Thoracic aorta (tissue), 2 donors: ENCODE measurements at places on chromosomes 5 and 9. TPM values are rescaled to one million over a fixed set of nuclear protein-coding genes. Genes with fewer than 3 reads are reported as not detected.

DNA sequence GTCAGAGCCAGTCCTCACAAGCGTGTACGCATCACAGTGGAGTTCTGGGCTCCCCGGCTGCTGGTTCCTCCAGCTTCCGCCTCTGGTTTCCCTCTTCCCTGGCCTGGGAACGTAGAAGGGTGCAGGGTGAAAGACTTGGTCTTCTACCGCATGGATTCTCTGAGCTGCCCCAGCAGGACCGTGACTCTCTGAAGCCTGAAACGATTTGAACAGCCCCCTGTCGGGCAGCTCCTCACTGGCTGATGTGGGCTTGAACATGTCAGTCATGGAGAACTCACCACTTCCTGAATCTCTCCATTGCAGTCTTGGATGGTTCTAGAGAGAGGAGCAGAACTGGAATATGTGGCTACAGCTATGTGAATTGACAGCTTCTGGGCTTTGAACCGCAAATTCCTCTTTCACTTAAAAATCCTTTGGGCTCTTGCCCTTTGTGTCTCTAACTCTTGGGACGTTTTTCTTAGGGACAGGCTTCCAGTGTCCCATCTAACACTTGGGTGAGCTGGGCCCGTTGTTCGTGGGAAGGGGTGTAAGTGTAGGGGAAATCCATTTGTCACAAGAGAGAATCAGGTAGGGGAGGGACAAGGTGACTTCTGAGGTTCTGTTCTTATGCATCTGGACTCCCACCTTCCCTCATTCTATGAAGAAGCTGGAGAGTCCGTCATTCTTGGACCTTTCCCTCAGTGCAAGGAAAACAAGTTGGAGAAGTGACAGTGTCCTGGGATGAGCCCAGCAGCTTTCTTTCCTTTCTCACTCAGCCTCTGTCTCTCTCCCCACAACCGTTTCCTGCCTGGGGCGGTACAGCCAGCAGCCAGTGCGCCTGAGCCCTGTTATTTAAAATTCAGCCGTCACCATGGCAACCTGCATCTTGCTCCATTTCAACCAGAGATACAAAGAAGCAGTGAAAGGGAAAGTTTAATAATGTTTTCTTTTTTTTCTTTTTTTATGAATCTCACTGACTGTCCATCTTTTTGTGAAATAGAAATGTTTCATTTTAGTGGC is 84.7 kb downstream of the PTTG1 start:
- no peak for DNase-seq

DNA sequence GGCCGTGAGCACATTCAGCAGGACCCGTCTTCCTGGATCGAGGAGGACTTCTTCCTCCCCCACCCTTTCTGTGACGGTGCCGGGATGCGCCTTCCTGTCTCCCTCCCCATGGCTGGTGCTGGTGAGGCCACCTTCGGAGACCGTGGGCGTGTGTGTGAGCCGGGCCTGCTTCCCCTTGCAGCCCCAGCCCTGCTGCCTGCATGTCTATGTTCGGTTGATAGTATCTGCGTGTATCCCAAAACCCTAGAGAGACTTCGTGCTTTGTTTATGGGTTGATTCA is 12.8 kb downstream of the CEP72 start:
- no peak for DNase-seq

DNA sequence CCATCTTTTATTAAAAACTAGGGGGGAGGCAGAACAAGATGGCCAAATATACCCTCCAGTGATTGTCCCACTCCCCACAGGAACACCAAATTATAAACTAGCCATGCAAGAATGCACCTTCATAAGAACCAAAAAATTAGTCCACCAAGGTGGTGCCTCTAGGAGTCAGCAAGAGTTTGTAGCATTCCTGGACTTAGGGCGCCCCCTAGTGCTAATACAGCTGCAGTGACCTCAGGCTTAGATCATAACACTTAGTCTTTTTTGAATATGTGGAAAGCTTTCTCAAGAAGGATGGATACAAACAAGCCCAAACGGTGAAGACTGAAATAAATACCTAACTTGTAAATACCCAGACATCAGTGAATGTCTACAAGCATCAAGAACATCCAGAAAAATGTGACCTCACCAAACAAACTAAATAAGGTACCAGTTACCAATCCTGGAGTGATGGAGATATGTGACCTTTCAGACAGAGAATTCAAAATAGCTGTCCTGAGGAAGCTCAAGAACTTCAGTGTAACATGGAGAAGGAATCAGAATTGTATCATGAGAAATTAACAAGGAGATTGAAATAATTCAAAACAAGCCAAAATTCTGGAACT is 19.3 kb downstream of the PPIP5K2 start:
- peak; percentile 27 for DNase-seq

DNA sequence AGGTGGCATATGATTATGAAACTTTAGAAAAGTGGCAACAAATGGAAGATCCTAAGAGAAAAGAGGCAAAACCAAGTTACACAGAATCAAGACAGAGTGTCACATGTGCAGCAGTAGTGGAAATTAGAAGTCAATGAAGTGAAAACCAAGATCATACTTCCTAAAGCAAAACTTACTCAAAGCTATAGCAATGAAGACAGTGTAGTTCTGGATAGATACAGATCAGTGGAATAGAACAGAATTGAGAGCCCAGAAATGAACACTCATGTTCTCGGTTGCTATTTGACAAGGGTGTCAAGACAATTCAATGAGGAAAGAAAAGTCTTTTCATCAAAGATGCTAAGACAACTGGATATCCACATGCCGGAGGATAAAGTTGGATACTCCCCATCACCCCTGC is 43.5 kb downstream of the NAA35 start:
- DNase-seq = no peak

GRCh38 chr5:23977365-23977764 is 470.0 kb downstream of the PRDM9 start:
- DNase-seq = no peak

DNA sequence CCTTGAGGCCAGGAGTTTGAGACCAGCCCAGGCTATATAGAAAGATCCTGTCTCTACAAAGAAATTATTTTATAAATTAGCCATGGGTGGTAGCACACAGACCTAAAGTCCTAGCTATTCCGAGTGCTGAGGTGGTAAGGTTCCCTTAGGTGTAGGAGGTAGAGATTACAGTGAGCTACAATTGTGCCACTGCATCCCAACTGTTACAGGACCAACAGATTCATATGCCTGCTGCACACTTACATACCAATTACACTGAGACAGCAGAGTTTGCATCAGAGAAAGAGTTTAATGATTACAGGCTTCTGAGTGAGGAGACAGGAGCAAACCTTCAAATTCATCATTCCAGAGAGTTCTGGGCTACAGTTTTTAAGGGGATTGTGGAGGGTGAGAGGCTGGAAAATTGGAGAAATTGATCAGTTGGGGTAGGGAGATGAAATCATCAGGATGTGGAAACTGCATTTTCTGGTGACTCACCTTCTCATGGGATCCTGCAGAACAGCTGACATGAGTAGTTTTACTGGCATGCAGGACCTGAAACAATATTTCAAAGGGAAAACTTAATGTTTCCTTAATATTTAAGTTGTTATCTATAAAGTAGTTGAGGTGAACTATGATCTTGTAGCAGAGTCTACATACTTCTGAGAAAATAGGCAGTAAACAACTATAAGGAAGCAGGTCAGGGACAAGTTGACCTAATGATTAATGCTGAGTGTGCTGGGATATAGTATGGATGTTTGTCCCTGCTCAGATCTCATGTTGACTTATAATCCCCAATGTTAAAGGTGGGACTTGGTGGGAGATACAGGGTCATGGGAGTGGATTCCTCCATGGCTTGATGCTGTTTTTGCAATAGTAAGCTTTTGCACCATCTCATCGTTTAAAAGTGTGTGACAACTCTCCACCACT is 54.7 kb downstream of the ANXA2R start:
- no peak for DNase-seq

DNA sequence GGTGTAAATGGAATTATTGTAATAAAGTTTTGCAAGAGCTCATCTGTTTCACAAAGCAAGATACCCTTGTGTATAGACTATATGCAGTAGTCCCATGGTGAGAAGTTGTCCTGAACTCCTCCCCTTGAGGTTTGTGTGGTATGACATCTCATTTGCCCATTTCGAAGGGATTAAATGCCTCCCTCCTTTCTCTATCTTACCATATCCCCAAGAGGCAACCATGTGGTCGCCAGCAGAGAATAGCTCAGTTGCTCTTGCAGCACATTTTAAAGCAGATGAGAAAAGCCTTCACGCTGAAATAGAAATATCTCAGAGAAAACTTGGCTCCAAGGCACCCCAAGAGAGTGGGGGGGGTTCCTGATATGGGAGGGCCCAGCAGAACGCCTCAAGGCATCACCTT is 4.6 kb downstream of the SEMA6A start:
- no peak for DNase-seq

The ZNF608 gene
- 30.4 TPM for total RNA-seq

The CD274 gene
- total RNA-seq = 7.3 TPM

The BNC2 gene
- 16.9 TPM for total RNA-seq

The DRD1 gene
- 0.41 TPM for total RNA-seq

The OR1J2 gene
- 3.2 TPM for total RNA-seq

The INSL4 gene
- not detected for total RNA-seq
